ENCODE measurements at places on chromosomes 4 and X.

DNA sequence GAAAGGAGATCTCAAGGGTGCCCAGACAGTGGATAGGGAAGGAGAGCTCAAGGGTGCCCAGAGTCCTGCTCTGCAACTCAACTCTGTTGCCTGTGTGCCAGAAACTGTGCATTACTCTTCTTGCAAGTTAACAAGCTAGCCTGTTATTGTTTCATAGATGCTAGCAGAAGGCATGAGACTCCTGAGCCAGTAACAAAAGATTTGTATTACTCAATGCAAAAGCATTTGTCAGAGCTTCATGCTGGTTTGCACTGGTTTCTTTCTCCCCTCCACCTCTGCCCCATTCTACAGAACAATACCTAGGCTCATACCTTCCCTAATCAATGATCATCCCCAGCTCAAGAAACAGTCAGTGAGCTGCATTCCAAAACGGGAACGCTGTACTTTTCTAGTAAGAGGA, 124.5 kb upstream of the NEIL3 start:
- DNase-seq = no peak

- peak; percentile 52 for DNase-seq
Measured at GRCh38 chr4:8610858-8611616, 18.5 kb downstream of the CPZ start.

DNA sequence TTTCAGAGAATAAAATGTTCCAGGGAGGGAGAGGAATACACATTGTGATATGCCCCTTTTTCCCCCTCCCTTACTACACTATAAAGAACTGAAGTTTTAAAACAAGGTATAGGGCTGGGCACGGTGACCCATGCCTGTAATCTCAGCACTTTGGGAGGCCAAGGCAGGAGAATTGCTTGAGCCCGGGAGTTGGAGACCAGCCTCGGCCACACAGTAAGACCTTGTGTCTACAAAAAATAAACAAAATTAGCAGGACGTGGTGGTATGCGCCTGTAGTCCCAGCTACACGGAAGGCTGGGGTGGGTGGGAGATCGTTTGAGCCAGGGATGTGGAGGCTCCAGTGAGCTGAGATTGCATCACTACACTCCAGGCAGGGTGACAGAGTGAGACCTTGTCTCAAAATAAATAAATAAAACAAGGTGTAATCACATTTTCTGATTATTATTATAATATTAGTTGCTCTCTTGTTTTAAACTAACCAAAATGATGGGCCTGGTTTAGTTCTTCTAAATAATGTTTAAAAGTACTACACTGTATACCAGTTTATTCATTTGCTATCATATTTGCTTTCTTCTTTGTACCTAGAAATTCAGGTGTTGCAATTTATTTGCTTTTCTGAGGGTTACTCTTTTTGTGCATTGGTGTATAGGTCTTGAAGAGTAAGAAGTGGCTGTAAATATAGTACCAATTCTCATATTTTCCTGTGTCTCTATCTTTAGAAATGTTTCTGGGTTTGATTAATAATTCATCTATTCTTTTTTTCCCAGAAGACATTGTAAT, 8.8 kb downstream of the TBC1D8B start:
- DNase-seq = no peak

DNA sequence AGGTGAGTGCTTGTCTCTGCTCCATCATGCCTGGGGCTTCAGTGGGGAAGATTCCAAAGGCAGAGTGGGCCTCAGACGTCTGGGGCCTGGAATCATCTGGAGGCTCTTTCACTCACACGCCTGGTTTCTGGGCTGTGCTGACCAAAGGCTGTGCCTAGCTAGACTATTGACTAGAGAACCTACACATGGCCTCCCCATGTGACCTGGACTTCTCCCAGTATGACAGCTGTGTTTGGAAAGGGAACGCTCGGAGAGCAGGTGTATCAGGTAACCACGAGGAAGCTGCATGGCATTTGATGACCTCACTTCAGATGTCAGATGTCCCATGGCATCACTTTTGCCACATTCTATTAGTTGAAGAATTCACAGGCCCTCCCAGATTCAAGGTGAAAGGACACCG, 51.0 kb downstream of the ADGRL3 start:
- no peak for DNase-seq

DNA sequence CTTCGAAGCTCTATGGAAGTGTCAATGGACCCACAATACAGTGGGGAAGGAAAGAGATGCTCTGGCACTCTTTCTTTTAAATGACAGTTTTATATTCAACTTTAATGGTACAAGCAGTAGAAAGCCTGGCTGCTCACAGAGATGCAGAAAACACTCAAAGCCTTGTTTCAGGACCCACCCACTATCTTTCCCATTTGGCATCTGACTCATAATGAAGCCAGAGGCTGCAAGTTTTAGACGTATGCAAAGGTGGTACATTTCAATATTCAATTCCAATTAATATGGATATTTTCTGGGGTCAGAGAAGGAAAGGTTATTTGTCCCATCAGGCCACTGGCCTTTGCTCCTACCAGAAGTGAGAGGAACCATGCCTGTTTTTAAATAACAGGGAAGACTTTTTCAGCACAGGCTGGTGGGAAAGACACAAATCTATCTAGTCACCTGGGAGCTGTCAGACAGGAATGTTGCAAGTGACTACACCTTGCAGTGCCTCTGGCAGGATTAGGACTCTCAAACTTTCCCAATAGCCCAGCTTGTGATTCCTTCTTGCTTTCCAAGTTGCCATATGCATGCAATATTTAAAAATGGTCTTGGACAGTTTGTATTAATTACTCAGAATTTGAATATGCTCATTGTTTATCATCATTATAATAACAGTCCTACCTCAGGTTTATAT, 70.0 kb upstream of the RAB40AL start:
- no peak for DNase-seq

DNA sequence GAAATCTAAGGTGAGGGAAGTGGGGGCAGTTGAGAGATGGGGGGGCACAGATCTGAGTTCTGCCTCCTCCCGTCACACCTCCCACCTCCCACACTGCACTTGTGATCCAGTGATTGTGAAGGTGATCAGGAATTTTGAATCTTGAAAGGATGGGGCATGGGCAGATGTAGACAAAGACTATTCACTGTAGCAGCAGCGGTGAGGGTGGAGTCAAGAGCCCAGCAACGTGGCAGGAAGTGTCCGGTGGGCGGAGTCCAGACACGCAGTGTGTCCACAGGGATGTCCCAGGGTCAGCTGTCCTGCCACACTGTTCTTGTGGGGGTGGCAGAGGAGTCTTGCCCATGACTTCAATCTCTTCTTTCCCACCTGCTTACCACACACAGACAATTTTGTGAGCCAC, 330.5 kb upstream of the GALNT7 start:
- no peak for DNase-seq

- no peak for DNase-seq
Measured at GRCh38 chr4:98746936-98747335, 88.5 kb upstream of the TSPAN5 start.

DNA sequence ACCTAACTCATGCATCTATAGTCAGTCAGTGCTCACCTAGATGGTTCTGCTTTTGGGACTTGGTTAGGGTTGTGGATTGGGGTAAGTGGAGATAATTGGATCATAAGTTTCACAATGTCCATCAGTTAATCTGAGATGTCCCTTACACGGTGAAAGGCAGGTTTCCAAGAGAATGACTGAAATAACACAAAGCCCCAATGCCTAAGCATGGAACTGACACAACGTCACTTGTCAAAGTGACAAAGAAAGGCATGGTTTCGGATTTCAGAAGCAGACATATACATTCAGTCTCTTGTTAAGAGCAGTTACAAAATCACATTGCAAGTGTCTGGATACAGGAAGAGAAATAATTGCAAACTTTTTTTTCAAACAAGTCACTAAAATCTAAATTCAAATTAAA, 1456.9 kb downstream of the TECRL start:
- no peak for DNase-seq

DNA sequence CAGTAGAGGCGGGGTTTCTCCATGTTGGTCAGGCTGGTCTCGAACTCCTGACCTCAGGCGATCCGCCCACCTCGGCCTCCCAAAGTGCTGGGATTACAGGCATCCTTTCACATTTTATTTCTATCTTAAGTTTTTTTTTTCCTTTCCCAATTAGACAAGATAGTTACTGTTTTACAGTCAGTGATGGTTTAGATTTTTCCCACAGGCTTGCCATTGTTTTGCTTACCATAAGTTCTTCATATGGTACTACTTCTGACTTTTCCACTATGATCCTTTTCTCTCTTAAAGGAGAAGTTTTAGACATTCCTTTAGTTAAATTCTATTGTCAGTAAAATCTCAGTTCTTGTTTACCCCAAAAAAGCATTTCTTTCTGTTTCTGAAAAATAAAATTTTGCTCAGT, 462.6 kb downstream of the CENPC start:
- no peak for DNase-seq

DNA sequence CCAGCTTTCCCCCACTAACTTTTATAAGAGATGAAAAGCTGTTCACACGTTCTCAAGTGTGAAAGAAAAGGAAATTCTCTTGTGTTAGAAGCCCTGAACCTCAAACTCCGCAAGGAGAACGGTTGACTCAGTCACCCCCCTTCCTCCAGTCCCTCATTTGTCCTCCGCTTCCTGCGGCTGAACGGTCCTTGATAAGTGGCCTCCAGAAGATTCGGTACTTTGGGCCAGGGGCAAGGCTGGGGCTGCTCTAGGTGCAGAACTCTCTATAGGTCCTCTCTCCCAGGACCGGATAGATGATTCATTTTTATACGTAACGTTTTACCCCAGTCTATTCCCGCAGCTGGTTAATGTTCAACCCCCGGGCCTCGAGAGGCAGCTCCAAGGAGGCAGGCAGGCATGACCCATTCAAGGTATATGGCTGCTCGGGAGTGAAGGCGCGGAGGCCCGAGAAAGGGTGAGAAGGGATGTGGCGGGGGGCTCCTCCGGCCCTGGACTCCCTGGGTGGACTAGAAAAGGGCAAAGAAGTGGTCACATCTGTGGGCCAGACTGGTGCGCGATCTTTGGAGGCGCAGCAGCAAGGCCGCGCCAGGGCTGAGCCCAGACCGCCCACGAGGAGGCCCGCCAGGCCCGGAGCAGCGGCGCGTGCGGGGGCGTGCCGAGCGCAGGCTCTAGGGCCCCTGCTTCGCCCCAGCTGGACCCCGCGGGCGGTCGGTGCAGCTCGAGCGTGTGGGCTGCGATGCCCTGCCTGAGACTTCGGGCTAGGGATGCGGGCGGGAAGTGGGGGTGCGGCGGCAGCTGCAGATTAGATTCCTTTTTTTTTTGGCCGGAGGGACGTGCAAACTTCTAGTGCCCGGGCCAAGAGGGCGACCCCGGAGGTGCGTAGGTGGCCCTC, 11.7 kb downstream of the PITX2 start:
- no peak for DNase-seq

DNA sequence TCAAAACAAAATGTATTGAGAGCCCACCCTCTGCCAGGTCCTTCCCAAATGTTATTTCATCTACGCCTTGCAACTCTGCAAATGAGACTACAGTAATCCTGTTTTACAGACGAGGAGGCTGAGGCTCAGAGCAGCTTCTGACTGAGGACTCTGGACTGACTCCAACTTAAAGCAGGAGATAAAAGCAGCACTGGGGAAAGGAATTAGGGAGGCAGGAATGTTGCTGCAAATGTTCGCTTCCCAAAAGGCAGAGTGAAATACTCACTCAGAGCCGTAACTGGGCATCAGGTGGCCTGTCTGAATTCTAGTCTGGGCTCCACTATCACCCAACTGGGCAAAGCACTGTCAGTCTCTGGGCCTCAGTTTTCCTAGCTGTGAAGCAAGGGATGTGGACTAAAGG, 94.7 kb upstream of the SRD5A3 start:
- DNase-seq = no peak

DNA sequence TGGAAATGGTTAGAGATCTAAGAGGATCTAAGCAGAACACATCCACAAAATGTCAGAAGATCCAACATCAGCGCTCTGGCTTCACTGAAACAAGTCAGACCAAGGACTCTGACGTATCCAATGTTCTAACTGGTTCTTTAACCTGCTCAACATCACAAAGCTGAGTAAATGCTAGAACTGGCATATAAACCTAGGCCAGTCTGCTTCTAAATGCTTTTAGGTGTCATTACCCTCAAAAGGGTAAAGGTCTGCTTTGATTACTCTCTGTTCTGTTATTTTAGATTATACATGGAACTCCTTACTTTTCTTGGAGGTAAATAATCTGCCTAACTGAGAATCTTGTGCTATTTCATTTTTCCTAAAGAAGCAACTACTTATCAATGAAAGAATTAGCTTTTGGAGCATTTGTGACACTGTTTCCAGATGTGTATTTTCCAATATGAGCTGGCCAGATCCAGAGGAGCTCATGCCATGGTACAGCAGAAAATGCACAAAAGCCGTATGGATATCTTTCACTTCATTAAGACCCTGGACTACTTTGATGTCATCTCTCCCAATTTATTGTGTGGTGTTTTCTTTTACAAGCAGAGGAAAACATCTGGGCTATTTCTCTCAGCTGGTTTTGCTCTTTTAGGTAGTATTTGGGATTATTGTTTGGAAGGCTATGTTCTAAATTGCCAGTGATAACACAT, 123.5 kb downstream of the RASGEF1B start:
- no peak for DNase-seq

DNA sequence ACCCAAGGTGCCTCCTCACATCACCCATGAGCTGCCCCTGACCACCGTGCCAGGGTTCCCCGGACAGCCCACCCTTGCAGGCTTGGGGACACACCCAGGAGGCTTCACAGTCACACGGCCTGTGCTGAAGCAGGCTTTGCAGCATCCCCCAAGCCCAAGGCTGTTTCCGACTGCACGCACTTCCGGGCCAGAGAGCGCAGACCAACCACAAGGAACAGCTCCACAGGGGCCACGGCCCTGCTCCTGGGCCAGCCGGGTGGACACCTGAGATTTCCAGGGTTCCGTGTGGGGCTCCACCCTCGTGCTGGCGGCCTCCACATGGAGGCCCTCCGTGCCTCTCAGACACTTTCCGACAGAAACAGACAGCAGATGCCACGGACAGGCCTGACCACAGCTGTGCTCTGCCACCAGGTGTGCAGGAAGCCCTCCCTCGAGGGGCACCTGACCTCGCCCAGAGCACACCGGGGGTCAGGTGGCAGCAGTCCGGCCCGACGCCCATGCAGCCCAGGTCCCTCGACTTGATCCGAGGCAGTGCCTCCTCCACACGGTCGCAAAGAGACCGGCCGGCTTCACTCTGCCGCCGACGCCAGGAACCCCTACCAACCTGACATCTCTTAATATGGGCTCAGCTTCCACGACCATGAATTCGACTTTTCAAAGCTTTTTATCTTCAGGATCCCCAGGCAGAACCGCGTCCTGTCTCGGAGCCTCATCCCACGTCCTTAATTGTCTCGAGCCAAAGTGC, 8.0 kb downstream of the CTBP1 start:
- DNase-seq = no peak

DNA sequence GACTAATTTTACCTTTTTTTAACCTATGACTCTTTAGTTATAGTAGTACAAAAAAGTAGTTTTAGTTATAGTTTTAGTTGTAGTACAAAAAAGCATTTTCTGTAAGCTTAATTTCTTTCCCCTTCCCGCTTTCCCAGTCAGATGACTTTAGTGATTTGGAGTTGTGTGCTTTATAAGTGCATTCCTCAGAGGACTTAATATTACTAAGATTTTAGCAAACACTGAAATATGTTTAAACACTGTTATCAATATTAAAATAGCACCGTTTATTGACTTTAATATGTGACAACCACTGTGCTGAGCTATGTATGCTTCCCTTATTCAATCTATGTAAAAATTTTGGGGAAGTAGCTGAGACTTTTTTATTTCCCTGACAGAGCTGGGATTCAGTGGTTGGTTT, 22.8 kb downstream of the GUF1 start:
- no peak for DNase-seq

All from left ventricle myocardium inferior (tissue), 1 donor.